Astrocyte of the hippocampus (primary cell): ENCODE measurements at places on chromosomes 5 and 9.

- DNase-seq: no peak
Measured at GRCh38 chr9:38737246-38737645, 17.3 kb upstream of the FAM240B start.

GRCh38 chr5:127935398-127935797, 148.2 kb upstream of the SLC12A2 start:
- no peak for DNase-seq

GRCh38 chr9:133979921-133980863, 11.9 kb downstream of the VAV2 start:
- peak; percentile 36 for DNase-seq

DNA sequence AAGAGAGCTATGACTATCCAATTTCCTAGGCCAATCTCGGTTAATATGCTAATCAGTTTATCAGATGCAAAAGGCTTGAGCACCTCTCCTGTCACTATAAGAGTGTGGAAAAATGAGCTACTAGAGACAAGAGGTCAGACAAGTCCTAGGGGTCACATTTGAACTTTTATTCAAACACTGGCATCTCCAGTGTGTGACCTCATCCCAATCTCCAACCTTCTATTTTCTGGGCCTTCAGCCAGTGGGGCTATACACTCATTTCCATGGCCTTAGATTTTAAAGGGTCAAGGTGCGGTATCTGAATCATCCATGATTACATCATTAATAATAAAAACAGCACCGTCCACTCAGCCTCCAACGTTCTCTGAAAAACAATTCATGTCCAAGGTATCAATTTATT, 139.6 kb upstream of the LRRTM2 start:
- DNase-seq: peak; percentile 75

DNA sequence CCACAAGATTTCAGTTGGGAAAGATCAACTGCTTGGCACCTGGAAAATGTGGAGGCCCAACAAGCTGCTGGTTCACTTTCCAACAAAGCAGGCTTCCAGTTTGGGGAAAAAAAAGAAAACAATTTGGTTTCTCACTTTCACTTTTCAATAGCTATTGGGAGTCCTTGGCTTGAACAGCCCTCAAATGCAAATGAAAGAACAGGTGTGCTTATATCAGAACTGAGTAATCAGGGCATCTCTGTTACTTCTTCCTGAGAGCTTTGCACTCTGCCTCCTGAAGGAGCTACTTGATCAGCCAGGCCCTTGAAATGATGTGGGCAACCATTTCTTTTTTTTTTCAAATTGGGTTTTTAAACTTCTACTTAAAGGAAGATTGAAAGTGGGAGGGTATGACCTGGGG, 73.5 kb downstream of the MFAP3 start:
- DNase-seq: no peak

DNA sequence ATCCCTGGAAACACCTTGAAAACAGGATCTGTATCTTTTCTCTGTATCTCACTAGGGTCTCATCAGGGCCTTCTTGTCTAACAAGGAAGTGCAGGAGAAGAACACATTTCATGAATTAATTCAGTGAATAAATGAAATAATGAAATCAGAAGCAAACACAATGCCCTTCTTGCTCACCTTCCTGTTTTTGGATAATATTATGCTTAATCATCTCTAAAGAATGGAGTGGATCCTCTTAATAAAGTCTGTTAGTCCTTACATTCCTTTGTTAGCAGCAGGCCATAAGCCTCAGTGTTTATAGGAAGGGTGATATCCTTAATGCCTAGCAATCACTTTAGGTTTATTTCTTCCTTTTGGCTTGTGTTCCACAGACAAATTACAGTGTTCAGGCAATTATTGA, 837.1 kb upstream of the SEMA6A start:
- DNase-seq: no peak

- DNase-seq: peak; percentile 75
Measured at GRCh38 chr9:132409828-132410528, at the start of gene CFAP77. Gene CFAP77 (plus strand): TSS chr9:132410211. CDS start chr9:132410272, 61 bp downstream.

DNA sequence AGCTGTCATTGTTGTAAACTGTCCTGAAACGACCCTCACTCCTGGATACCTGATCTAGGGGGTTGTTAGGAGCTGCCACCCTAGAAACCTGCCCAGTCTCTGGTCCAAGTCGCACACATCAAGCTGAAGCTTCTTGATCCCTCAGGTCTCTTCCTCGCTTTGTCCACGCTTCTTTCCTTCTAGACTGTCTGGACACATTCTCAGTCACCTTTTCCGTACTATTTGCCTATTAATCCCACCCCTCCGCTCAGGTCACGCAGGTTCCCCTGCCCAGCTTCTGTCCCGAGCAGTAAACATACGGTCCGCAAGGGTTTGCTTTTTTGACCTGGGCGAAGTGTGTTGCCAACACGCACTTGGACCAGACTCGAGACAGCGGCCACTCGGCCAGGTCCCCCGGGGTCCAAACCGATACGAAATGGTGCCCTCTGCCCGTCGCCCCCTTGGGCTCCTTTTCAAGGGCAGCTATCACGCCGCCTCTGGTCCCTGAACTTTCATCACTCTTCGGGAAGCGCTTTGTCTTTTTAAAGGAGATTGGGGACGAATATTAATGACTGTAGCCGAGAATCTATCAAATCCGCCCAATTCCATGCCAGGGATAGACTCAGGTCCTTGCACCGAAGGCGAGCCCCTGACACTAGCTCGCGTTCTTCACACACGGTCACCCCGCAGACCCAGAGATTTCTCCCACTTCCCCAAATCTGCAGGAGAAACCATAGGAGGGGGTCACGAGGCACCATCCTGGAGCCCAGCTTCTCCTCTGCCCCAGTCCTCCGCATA, 814 bp downstream of the PLCXD3 start:
- DNase-seq: no peak

- DNase-seq: no peak
Measured at GRCh38 chr5:107565791-107566767, 104.7 kb downstream of the EFNA5 start.

DNA sequence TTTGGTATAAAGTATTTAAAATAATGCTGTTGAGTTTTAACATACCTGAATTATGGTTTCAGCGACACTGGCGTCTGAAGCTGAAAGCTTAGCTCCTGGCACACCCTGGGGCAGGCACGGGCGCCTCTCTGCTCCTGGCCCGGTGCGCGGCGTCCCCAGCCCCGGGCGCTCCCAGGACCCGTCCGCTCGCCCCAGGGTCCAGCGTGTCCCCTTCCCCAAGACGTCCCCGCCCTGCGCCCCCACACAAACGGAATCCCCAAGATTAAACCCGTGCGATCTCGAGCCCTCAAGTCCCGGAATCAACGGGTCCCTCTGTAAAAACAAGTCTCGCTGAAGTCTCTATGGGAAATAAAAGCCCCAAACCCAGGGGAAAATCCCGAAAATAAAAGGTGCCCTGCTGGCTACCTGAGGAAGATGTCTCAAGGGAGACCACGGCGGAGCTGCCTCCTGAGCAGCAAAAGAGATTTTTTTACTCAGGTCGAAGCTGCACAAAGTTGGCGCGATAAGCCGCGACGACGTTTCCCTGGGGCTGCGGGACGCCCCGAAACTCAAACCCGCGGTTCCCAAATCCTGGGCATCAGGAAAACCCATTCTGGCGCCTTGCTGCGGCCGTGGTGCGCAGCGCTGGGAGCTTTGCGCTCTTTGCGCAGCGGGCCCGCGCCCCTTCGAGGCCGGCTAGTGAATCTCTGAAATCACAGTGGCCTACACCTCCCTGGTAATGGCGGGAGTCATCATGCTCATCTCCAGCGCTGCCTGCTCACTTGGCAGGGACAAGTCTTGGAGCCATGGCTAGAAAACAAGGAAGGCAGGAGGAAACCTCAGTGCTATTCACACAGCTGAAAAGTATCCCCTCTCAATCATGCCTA, 6.3 kb upstream of the IFNA8 start:
- peak; percentile 46 for DNase-seq

DNA sequence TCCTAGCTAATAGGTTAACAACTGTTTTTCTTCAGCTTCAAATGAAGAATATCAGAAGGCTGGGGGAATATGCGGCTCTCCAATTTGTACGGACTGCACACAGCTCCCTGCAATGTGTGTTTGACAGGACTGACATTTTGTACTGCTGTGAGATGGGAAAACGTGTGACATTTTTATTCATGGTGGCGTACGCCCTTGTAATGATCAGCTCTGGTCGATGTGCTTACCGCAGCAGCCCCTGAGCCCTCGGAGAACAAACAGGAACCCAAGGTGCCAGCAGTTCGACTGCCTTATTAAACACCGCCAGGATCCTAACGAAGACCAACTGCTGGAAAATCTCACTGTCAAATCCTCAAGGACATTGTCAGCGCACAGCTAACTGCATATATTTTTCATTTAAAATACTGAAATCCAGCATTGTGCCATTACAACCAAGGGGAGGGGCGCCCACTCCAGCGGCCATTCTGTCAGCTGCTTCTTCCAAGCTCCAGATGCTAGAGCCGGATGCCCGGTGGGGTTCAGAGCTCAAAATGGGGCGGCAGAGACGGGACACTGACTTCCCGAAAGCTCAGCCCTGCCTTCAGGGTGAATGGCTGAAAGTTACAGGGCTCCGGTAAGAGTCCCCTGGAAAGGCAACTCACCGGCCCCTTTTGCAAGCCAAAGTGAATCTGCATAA, 66.8 kb downstream of the CRB2 start:
- no peak for DNase-seq

GRCh38 chr9:113998525-113999255, 79.4 kb downstream of the AMBP start:
- DNase-seq: peak; percentile 33

GRCh38 chr5:79229357-79230174, 6.4 kb upstream of the JMY start:
- DNase-seq: no peak

- DNase-seq: peak; percentile 18
Measured at GRCh38 chr5:148791334-148791667, 35.1 kb upstream of the ADRB2 start.

DNA sequence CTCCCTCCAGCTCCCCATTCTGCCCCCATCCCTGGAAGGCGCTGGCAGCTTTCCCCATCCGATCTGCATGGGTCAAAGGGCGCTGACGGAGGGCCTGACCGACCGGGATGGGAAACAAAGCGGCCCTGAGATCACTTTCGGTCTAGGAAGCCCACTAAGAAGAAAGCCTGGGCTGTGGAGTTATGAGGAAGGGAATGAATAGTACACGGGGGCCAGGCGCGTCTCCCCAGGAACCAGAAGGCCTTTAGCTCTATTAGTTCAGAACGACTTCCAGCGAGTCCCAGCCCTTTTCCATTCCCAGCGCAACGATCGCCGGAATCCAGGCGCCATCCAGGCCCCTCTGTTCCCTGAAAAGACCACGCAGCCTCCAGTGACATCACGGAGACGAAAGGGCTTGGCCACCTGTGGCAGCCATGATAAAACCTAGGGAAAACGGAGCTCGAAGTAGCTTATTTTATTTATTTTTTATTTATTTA, 70.1 kb upstream of the CCDC180 start:
- DNase-seq: peak; percentile 7

DNA sequence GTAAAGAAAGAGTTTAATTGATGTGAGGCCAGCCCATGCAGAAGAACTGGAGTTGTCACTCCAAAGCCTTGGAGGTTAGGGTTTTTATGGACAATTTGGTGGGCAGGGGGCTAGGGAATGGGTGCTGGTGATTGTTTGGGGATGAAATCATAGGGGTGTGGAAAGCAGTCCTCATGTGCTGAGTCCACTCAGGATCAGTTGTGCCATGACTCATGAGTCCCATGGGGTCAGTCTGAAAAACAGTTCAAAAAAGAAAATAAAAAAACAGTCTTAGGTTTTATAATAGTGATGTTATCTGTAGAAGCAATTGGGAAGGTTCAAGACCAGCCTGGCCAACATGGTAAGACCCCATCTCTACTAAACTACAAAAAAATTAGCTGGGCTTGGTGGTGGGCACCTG, 162.3 kb downstream of the KDM4C start:
- DNase-seq: no peak

DNA sequence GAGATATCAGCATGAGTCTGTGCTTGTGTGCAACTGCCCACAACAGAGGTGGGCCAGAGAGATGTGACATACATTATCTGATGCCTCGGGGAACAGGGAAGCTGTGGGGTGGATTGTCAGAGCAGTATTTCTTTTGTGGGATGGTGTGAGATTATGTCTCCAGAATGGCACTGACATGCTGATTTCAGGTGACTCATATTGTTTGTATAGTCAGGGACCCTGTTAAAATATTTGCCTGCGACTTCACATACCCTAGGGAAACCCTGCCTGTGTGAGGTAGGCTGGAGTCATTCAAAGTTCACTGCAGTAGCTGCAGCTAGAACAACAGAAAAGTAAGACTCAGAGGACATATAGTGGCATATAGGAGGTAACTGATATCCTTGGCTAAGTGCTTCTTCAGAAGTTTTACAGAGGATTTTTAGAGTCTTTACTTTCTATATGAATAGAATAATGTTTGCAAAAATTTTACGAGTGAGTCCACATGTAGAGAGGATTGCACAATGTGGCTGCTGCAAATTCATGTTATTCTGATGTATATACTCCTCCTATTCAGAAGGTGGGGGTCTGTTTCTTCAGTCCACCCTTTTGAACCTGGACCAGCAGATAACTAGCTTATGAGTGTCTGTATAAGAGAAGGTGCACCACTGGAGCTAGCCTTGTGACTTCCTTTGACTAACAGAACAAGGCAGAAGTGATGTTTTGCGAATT, 89.3 kb downstream of the MACIR start:
- peak; percentile 45 for DNase-seq

DNA sequence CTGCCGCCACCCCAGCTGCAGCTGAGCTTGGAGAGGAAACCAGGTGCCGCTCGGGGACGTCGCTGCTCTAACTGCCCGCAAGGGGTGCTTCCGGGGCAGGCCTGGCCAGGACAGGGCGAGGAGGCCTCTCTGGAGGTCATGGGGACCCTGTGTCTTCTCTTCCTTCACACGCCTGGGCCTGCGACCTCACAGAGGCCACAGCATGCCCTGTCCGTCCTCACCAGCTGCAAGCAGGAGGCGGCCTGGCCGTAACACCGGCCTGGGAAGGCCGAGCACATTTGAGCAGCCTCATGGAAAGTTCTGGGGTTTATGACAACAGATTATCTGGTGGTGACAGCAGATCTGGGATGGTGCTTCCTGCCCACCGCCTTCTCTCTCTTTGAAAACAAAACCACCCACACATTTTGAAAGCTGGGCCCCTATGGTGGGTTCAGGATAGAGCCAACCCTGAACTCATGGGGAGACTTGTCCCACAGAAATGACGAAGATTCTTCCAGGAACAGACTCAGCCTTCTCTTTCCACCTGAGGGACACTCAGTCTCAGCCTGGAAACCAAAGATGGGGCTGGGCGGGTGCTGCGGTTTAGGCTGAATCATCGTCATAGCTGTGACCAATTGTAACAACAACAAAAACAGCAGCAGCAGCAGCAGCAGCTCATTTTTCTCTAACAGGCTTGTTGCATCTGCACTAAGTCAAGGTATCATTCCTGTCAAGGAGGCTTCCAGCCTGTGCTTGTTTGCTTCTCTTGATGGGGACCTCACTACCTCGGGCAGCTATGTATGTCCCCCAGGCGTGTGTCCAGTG, 99.6 kb upstream of the RAPGEF1 start:
- DNase-seq: peak; percentile 59

- DNase-seq: no peak
Measured at GRCh38 chr5:179866241-179867078, 7.8 kb upstream of the MRNIP start.
